Stimulated activated CD8-positive, alpha-beta memory T cell treated with anti-CD3 and anti-CD28 coated beads, Interleukin-2, amount 100 ng/mL, for 48 hours (primary cell): ENCODE measurements at places on chromosomes 1 and 21.

DNA sequence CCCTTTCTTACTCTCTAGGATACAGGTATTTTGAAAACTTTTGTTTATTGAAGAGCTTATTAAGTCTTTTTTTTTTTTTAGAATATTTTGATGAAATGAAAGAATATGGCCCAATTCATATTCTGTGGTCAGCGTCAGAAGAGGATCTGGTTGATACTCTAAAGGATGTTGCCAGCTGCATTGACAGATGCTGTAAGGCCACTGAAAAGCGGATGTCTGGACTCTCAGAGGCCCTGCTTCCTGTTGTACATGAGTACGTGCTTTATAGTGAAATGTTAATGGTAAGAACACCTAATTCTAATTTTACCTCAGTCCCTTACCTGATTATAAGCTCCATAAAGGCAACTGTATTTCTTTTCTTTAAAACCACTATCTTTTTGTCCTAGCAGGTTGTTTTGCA, 37.1 kb downstream of the SNX7 start:
- DNase-seq: no peak

GRCh38 chr1:165738794-165739193, 29.9 kb downstream of the TMCO1 start:
- DNase-seq: no peak

- DNase-seq: no peak
These were observed 227.2 kb downstream of the PTGER3 start for GRCh38 chr1:70820396-70820795.

DNA sequence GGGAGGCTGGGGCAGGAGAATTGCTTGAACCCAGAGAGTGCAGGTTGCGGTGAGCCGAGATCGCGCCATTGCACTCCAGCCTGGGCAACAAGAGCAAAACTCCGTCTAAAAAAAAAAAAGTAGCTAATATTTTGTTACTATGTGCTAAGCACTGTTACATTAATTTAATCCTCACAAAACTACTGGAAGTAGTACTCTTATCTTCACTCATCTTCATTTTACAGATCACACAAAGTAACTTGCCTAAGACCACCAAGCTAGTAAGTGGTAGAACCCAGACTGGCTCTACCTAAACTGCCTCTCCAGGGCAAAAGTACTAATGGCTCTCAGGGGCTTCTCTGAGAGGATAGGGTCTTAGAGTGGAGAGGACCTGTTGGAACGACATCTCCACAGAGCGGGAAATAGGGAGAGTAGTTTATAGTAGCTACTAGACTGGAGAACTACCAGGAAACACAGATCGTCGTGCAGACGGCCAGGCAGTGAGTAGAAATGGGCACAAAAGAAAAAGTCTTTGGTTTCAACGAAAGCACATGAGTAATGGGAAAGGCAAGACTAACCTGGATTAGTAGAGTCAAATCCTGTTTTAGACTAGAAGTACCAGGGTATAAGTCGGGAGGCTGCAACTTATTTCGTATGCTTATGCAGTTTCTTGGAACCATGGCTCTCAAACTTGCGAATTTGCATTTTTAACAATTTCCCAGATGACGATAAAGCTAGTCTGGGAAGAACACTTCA, 1.4 kb downstream of the CLCC1 start:
- DNase-seq: no peak

GRCh38 chr1:17196496-17197185, 8.3 kb upstream of the PADI1 start:
- no peak for DNase-seq

DNA sequence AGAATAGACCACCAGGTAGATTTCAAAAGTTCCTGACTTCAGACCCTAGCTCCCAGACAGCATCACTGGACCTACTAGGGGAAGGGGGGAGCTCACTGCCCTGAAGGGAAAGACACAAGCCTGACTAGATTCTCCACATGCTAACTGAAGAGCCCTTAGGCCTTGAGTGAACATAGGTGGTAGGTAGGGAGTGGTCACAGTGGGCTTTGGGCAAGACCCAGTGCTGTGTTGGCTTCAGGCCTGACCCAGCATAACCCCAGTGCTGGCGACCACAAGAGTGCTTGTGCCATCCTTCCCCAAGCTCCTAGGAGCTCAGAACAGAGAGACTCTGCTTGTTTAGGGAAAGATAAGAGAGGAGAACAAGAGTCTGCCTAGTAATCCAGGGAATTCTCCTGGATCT, 51.1 kb upstream of the ACADM start:
- no peak for DNase-seq

DNA sequence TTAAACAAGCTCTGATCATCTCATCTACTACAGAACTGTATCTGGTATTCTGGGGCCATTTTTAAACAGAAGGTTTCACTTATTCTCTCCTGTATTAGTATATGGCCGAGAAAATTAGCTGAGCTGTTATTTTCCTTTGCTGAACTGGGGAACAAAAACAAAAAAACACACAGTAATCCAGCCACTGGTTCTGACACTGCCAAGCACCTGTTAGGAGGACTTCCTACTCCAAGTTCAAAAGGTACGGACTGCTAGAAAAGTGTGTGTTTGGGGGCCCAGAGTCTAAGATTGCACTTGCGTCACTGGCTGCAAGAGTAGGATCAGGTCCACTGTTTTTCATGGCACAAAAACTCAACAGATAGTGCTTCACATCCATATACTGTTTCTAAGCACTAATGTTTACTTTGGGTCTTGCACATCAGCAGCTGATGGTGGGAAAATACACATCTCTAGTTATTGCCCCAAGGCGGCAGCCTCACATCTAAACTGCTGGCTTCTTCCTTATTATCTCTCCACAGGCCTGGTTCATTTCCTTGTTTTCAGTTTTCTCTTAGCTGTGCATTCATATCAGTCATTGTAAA, 226.1 kb downstream of the FGGY start:
- no peak for DNase-seq

DNA sequence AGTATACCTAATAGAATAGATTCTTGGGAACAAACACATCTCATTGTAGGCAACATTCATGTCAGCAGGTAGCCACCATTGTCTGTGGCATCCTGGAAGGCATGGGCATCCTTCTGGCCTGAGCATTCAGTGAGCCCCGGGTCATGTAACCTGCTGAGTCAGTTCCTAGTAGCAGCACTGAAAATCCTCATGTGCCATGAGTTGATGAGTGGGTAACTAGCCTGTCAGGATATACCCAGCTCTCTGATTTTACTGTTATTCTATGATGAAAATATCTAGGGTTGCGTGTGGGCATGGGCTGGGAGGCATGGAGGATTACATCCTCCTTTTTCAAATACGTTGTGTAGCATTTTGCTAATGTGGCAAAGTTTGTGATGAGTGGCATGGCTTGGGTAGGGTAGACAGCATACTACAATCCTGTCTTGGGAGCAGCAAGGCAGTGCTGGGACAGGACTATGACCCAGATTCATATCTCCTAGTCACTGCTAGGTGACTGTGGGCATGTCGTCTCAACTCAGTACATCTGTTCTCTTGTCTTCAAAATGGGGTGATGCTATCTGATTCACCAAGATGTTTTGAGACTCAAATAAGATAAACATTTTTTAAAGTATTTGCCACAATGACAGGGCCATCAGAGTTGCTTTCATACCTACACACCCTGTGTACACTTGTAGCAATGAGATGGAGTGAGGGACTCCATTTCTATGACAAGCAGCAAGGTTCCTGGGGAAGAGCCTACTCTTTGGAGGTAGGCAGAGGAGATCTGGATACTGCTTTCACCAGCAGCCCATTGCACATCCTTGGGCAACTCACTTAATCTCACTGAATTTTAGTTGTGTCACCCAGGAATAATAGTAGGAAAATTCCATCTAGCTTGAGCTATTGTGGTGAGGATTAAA, 62.5 kb downstream of the CD58 start:
- DNase-seq: no peak

DNA sequence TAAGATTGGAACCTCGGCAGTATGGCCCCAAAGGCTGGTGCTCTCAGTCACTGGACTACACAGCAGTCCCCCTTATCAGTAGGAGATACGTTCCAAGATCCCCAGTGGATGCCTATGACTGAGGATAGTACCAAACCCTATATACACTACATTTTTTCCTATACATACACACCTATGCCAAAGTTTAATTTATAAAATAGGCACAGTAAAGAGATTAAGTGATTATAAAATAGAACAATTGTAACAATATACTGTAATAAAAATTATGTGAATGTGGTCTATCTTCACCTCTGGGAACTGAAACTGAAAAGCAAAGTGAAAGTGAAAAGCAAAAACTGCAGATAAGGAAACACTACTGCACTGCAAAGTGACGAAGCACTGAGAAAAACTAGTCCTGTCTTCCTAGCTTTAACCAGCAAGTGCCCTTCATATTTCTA, 96.8 kb downstream of the INTS7 start:
- DNase-seq: no peak

DNA sequence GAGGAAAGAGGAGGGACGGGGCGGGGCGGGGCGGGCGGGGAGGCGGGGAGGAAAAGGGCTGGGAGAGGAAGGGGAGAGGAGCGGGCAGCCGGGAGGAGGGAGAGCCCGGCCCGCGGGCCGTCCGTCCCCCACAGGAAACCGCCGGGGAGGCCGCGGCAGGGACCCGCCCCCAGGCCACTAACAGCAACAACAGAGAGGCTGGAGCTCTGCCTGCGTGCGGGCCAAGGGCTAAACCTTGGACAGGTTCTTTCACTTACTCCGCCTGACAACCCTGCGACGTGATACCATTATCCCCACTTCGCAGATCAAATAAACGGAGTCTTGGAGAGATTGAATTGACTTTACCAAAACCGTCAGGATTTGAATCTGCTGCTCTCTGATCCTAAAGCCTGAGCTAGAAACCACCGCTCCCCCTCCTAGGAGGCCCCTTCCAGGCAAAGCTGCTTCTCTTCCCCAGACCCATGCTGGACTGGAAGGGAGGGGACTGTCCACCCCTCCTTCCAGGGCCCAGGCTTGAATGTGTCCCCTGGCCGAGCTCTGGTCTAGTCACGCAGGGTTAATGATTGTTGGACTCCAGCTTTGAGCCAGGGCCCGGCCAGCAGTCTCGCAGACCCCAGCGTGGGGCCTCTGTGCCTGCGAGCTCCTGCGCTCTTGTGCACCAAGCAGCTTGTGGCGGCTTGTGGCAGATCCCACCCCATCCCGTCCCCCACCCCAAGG, at the start of gene EVA1B:
EVA1B (minus strand) TSS at position 10 of the 717 bp plus-strand sequence. CDS start 608 bp downstream, outside the sequence.
- DNase-seq: peak; percentile 43

GRCh38 chr1:109625176-109625575, 5.5 kb downstream of the AMPD2 start:
- no peak for DNase-seq

DNA sequence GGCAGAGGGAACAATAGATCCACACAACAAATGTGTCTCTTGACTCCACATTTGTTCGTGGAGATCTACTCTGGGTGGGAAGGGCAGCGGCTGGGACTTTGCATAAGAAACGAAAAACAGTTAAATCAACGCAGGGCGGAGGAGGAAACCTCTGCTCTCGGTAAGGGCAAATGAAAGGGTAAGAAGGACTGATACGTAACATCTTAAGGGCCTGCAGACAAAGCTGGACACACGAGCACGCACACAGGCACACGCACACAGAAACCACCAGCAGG, 57.3 kb downstream of the MRPL37 start:
- DNase-seq: no peak

DNA sequence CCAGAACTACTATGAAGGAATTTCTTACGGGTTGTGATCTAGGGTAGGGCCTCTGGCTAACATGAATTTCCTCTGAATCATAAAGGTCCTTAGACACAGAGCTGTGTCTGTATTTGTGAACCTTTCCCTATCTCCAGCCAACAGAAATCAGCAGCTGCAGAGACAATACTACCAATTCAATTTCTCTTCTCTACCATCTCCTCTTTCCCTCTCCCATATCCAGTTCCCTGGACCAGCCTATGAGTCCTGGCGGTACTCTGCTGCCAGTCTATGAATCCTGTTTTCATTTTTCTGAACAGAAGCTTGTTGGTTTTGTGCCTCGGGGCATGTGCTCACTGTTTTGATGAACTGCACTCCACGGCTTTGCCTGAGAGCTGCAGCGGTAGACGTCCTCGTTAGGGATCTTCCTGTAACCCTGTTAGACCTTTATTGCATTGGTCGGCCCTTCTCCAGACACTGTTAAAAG, 458.0 kb upstream of the VAMP3 start:
- no peak for DNase-seq

DNA sequence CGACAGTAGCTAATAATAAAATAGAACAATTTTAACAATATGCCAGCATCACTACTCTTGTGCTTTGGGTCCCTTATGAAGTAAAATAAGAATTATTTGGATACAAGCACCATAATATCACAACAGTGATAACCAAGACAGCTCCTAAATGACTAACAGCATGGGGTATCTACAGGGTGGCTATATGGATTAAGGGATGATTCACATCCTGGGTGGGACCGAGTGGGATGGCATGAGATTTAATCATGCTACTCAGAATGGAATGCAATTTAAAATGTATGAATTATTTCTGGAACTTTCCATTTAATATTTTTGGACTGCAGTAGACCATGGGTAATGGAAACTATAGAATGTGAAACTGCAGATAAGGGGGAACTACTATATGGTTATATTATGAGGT, 28.1 kb upstream of the B3GALNT2 start:
- DNase-seq: no peak

DNA sequence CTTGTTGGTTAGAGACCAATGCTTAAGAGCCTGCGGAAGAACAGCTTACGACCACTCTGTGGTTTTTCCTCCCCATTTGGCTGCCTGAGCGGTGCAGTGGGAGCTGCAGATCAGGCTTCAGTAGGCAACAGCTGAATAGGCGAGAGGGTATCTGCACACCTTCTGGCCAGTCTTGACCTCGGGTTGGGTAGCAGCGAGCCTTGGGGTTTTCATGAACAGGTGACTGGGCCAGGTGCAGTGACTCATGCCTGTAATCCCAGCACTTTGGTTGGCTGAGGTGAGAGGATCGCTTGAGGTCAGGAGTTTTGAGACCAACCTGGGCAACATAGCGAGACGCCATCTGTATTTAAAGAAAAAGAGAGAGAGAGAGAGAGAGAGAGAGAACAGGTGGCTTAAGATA, 41.0 kb downstream of the NENF start:
- DNase-seq: no peak

DNA sequence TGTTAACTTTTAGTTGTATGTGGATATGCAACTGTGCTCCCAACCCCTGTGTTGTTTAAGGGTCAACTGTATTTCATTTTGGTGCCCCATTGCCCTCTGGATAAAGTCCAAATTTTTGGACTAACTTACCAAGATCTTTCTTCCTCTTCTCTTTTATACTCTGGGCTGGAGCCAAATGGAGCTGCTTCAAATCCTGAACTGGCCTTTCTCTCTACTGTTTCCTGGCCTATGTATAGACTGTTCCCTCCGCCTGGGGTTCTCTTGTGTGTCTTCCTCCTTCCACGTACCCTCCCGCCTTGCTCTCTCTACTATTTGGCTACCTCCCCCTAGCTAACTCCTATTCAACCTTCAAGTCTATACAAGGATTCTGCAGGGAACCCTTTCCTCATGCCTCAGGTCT, 8.4 kb upstream of the CDC14A start:
- DNase-seq: no peak

GRCh38 chr1:212669102-212669501, 30.5 kb downstream of the BATF3 start:
- no peak for DNase-seq

GRCh38 chr21:30924146-30924700, 42.8 kb upstream of the KRTAP11-1 start:
- DNase-seq: no peak
